ENCODE measurements at places on chromosomes 6 and 20.

DNA sequence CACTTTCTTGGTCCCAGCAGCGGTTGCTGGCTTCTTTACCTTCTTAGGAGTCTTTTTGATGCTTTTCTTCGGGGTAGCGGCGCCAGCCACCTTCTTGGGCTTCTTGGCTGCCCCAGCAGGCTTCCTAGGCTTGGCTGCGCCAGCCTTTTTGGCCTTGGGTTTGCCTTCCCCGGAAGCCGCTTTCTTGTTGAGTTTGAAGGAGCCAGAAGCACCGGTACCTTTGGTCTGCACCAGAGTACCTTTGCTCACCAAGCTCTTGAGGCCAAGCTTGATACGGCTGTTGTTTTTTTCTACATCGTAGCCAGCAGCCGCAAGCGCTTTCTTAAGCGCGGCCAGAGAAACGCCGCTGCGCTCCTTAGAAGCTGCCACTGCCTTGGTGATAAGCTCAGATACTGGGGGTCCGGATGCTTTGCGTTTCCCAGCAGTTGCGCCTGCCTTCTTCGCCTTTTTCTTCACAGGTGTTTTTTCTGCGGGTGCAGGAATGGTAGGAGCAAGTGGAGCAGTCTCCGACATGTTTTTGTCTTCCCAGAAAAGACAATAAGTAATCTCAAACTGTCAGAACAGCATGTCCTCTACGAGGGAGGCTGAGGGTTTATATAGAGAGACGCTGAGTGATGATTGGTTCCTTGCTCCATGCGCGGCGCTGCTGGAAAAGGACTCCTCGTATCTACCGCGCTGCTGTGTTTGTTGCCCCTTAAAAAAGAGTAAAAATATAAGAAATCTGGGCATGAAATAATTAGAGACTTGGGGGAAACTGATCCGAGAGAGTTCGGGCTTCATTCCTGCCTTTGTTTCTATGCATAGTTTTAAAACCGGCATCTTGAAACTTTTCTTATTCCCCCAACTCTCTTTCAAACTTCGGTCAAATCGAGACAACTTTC, 130.3 kb upstream of the BTN3A2 start:
- DNase-seq = peak; percentile 87

DNA sequence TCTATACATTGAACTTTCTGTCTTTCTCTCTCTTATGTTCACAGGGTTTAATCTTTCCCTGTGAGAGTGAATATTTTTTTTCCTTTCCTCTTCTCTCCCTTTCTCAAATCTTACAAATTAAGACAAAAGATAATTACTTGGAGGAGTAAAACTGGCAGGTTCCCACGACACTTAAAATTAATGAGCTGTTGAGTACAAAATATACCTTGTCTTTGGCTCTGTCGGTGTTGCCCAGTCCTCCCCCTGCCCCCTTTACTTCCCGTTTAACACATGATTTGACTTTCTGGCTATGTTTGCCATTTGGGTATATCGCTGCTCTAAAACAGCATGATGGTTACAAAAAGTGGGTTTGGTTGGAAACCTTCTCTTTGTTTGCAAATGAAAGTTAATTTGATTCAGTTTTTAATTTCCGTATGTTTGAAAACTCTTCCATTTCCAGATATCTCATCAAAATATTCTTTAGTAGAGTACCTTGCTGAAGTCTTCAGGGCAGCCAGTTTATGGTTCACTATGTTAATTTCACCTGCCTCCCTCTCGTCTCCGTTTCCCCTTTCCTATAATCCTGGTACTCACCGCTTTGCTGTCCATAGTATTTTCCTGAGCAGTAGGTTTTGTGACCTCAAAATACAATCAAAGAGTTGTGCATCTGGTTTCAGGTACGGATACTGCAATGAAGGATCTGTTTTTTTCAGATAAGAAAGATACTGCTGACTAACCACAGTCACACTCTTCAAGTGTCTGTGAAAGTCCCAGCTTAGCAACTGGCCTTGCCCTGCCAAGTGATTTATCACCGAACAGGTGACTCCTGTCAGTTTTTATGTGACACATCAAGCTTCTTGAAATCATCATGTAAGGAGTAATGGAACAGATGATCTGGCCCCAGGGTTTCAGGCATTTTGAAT, 181.2 kb downstream of the DTNBP1 start:
- no peak for DNase-seq

DNA sequence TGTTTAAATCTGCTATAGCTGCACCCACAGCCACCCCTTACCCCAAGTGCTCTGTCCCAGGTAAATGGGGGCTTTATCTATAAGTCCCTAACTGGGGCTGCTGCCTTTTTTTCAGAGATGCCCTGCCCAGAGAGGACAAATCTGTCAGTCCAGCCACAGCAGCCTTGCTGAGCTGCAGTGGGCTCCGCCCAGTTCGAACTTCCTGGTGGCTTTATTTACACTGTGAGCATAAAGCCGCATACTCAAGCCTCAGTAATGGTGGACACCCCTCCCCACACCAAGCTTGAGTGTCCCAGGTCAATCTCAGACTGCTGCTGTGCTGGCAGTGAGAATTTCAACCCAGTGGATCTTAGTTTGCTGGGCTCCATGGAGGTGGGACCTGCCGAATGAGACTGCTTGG, 505.2 kb downstream of the CBLN4 start:
- no peak for DNase-seq

DNA sequence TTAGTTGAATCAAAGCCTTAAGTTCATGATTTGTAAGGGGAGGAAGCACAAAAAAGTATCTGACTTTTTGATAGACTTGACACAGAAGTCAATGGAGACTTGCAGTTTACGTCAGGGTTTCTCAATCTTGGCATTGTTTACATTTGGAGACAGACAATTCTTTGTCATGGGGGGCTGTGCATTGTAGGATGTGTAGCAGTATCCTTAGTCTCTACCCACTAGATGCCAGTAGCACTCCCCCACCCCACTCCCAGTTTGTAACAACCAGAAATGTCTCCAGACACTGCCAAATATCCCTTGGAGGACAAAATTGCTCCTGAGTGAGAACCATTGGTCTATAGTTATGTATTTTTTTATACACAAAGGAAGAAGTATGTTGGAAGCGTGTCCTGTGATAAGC, 434.1 kb downstream of the RFPL4B start:
- no peak for DNase-seq

DNA sequence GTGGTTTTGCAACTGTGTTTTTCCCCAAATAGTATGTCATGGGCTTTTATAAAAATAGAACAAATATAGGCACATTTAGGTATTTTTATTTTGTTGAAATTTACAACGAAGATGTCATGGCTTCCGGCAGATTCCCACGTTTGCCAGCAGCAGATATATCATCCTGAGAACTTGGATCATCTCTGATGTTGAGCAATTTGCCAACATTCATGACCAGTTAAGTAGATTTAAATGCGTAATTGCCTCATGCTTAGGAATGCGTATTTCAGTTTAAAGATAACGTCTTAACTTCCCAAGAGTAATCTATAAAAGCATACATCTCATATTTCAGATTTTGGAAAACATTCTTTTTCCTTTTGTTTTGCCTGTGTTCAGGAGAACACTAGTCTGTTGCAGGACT, 457.8 kb downstream of the QKI start:
- DNase-seq = no peak

GRCh38 chr6:15653581-15653980, 9.2 kb downstream of the DTNBP1 start:
- no peak for DNase-seq

DNA sequence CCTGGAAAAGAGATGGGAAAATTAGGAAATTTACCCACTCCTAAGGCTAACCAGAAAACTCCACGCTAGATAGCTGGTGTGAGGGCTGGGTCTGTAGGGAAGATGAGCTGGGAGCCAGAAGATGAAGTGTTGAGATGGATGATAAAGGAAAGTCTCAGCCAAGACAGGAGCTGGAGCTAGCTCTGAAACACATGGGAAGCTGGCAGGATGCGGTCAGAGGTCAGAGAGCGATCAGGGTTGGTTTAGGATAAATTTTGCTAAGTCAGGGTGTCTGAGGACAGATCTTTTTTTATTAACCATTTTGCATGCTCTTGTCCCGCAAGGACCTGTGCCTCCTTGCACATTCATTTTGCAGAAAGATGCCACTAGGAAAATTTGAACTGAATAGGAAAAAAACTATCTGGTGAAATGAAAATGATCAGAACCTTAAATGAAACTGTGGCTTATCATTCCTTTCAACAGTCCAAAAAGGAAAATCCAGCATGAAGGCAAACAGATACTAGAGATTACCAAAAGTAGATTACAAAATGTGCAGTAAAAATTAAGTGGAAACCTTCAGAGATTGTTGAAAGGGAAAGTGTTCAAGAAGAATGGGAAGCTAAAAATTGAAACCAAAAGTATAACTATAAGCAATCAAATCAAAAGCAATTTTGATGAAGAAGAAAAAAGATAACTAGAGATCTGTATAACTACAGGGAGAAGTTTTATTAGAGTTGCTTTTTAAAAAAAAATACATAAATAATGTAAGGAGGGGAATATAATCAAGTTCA, 10.7 kb upstream of the EDN1 start:
- DNase-seq = no peak

- peak; percentile 81 for DNase-seq
Measured at GRCh38 chr6:73523434-73524123, 2.7 kb upstream of the EEF1A1 start.

- no peak for DNase-seq
Measured at GRCh38 chr6:31861919-31862343, 690 bp downstream of the NEU1 start.
